A549 treated with DMSO at 1 μM for 4 hours (cell line): ENCODE measurements at places on chromosomes 7 and 10. TPM values are rescaled to one million over a fixed set of nuclear protein-coding genes. Genes with fewer than 3 reads are reported as not detected.

The AKR1C3 gene
- 1,116 to 1,302 TPM (median 1,202 TPM) in 5 replicates for total RNA-seq

The TSPAN15 gene
- 89.3 to 112 TPM (median 100 TPM) in 5 replicates for total RNA-seq

The MLXIPL gene
- 0.25 to 1.4 TPM (median 1.0 TPM) in 5 replicates for total RNA-seq

The MAT1A gene
- 0.11 TPM in 1 of 5 replicates, not detected in the others for total RNA-seq

The CCDC7 gene
- total RNA-seq = 0.56 to 1.2 TPM (median 0.86 TPM) in 5 replicates

The H2BK1 gene
- not detected in 5 replicates for total RNA-seq

The PRSS2 gene
- total RNA-seq = not detected in 5 replicates

The DGKI gene
- total RNA-seq = 0.15 to 0.38 TPM (median 0.30 TPM) in 5 replicates

The FRA10AC1 gene
- 3.4 to 6.4 TPM (median 5.8 TPM) in 5 replicates for total RNA-seq

The SOSTDC1 gene
- total RNA-seq = not detected in 5 replicates

The OR2AE1 gene
- total RNA-seq = not detected in 5 replicates

The GIMAP5 gene
- not detected in 5 replicates for total RNA-seq

The UTF1 gene
- total RNA-seq = 0.07 TPM in 1 of 5 replicates, not detected in the others

The USP54 gene
- 10.6 to 15.7 TPM (median 12.9 TPM) in 5 replicates for total RNA-seq

The FAM237B gene
- not detected in 5 replicates for total RNA-seq

The TFEC gene
- total RNA-seq = 0.07 TPM in 1 of 5 replicates, not detected in the others

The DNAJC30 gene
- 7.8 to 10.4 TPM (median 9.6 TPM) in 5 replicates for total RNA-seq

The SPDYE8 gene
- not detected in 5 replicates for total RNA-seq

The CCSER2 gene
- 9.2 to 15.4 TPM (median 11.9 TPM) in 5 replicates for total RNA-seq

The NUDT1 gene
- 88.3 to 105 TPM (median 95.4 TPM) in 5 replicates for total RNA-seq

The APBB1IP gene
- 8.5 to 10.9 TPM (median 10.4 TPM) in 5 replicates for total RNA-seq

The LIPJ gene
- total RNA-seq = not detected in 5 replicates

The NEUROD6 gene
- not detected in 5 replicates for total RNA-seq

The PBLD gene
- 3.1 to 5.0 TPM (median 3.4 TPM) in 5 replicates for total RNA-seq

The HOXA2 gene
- 0.70 to 1.6 TPM (median 1.2 TPM) in 5 replicates for total RNA-seq

The KAZALD1 gene
- 2.2 to 3.2 TPM (median 2.8 TPM) in 5 replicates for total RNA-seq

The GPRIN2 gene
- 24.9 to 35.1 TPM (median 29.0 TPM) in 5 replicates for total RNA-seq
